ENCODE measurements at places on chromosomes 4 and X. TPM values are rescaled to one million over a fixed set of nuclear protein-coding genes. Genes with fewer than 3 reads are reported as not detected.
A peak's percentile ranks its signal among the peaks of the same experiment; 100 is the strongest.

DNA sequence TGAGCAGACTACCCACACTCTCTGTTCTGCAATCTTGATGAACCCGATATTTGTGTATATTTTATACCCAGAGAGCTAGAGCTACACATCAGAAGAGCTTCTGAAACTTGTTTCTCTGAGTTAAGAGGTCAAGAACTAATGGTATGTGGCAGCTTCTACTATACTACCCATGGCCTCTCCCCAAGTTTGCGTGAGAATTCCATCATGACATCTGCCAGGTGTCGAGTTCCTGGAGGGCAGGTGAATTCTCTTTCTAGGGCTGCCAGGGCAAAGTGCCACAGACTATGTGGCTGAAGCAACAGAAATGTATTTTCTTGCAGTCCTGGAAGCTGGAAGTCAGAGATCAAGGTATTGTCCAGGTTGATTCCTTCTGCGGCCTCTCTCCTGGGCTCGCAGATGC lies 4.4 kb downstream of the SORCS2 start:
- DNase-seq = peak; percentile 13

DNA sequence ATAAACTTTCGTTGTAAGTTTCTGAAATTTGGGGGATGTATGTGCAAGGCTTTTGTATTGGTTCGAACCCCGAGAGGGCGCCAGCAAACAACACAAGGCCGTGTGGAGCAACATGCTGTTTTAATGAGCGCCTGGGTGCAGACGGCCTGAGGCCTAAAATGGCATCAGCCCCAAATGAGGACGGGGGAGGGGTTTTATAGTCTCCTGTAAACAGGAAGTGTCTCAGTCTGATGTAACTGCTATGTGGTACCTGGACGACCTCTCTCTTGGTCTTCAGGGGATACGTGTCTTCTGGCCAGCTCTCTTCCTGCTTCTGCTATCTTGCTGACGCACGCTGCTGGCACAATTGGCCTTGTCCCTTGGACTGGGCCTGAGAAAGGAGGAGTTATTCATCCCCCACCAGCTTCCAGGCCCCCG lies 1348.0 kb downstream of the ADGRL3 start:
- no peak for DNase-seq

DNA sequence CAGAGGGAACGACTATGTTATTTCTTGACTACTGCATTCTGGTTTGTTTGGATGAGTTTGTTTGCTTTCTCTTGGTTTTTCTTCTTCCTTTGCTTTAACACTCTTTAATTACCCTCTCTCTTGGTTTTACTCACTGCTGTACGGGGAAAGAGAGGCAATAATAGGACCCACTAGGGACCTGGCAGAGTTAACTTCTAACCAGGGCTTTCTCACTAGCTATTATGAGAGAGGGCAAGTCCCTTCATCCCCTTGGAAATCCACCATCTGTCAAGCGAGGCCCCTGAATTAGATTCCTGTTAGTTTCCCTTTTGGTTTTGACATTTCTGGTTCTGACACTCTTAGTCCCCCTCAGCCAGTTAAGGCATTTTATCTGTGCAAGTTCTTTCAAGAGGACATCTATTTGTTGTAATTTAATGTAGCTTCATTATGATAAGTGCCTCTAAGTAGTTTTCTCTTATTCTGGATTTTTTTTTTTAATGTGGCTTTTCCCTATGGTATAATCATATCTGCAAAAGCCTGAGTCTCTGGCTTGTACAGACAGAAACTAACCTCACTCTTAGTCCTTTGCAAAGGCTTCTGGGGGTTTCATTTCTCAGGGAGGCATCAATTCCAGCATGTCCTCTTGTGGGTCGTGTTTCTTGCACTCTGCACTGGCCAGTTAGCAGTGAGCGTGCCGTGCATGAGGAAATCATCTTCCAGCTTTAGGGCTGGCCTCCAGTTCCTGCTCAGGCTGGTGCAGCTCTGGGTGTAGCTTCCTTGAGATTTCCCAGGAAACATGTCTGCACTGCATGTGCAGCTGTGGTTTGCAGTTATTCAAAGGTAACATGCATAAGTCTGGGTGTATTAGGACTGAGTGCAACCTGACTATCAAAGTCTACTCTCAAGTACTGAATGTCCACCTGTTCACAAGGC lies 221.3 kb downstream of the STIM2 start:
- DNase-seq = peak; percentile 27

- DNase-seq = no peak
These were observed 61.8 kb downstream of the POLR2B start for GRCh38 chr4:57040510-57040909.

Gene CPEB2
- total RNA-seq = 12.5 TPM

Gene CXCL1
- 3.8 TPM for total RNA-seq

DNA sequence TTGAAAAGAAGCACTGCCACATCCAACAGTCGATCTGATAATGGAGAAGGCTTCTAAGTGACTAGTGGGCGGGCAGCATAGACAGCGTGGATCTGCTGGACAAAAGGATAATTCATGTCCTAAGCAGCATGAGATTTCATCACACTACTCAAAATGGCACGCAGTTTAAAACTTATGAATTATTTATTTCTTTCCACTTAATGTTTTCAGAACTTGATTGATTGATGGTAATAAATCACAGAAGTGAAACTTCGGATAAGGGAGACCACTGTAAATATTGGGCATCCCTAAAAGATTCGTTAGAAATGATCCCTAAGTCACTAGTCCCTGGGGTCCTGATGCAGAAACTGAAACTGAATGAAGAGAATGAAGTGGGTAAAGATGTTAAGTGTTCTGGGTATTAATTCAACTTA lies 93.0 kb upstream of the ANK2 start:
- DNase-seq = no peak

GRCh38 chr4:7425591-7426468 lies 8.9 kb downstream of the PSAPL1 start:
- DNase-seq = peak; percentile 63

- DNase-seq = no peak
These were observed 279.8 kb downstream of the BCOR start for GRCh38 chrX:39817754-39818470.

GRCh38 chrX:148601034-148601433 lies 100.6 kb downstream of the AFF2 start:
- no peak for DNase-seq

Gene RAB9B
- 2.8 TPM for total RNA-seq

- DNase-seq = no peak
These were observed 46.2 kb downstream of the LDB2 start for GRCh38 chr4:16852228-16852627.

DNA sequence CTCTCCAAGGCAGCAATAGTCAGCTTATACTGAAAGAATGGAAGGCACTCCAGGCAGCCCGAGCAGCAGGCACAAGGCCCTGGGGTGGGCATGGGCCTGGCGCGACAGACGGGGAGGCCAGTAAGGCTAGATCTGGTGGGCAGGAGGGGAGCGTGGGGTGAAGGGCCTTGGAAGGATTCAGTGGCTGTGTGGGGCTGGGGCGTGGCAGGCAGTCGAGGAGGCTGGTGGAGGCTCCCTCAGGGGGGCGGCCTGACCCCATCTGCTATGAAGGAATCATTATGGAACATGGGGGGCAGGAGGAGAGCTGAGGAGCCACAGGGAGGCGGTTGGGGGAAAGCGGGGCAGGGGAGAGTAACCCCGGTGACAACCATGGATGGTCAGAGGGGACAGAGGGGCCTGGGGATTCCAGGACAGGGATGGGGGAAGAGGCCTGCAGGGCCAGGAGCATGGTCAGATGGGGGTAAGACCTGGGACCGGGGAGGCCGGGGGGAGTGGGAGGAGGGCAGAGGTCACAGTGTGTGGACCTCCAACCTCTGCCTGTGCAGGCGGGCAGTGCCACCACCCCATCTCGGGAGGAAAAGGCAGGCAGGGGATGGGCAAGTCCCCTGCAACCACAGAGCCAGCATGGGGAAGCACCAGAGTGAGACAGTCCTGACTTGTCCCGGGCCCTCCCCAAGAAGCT lies 70.3 kb downstream of the ACOX3 start:
- DNase-seq = no peak

- no peak for DNase-seq
These were observed 32.9 kb upstream of the PDGFC start for GRCh38 chr4:157004279-157005161.

GRCh38 chr4:75370576-75370975 lies 143.6 kb downstream of the RCHY1 start:
- DNase-seq = no peak

DNA sequence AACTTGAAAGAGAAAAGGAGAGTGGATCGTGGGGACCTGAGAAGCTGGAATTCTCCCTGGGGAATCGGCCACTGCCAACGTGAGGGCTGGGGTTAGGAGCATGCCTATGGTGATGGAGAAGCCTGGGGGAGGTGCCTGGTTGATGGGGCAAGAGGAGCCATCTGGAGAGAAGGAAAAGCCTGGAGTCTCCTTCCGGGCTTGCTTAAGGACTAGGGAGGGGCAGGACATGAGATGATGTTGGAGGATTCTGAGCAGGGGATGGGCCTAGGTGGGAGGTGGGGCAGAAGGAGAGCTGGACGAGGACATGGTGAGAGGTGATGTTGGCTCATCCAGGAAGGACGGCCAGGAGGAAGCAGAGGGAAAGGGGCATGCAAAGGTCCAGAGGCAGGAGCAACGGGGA lies 35.0 kb upstream of the GYG2 start:
- DNase-seq = no peak

DNA sequence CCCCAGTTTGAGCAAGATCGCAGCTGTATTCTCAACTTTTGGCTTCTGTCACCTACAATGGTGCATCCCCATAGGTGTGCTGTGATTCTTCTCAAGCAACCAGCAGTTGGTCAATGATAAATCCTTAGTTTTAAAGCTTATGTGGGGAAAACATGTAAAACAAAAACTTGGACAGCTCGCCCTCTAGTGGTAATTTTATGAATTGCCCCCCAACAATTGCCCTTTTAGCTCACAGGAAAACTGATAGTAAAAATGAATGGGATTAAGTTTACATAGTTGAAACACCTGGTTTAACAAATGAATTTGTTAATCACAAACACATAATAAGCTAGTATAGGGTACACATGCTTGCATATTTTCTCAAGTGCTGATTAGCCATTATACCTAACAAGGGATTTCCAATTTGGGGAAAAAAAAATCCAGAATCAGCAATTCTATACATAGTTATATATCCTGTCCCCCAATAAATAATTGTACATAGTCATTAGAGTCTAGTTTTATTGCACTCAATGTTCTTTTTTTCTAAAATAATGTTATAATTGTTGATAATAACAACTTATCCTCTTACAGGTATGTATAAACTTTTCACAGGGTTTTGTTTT lies 30.1 kb downstream of the TEX13A start:
- no peak for DNase-seq

Gene ATOH1
- total RNA-seq = 0.36 TPM

- no peak for DNase-seq
These were observed 150.2 kb downstream of the VEGFC start for GRCh38 chr4:176642472-176642871.

DNA sequence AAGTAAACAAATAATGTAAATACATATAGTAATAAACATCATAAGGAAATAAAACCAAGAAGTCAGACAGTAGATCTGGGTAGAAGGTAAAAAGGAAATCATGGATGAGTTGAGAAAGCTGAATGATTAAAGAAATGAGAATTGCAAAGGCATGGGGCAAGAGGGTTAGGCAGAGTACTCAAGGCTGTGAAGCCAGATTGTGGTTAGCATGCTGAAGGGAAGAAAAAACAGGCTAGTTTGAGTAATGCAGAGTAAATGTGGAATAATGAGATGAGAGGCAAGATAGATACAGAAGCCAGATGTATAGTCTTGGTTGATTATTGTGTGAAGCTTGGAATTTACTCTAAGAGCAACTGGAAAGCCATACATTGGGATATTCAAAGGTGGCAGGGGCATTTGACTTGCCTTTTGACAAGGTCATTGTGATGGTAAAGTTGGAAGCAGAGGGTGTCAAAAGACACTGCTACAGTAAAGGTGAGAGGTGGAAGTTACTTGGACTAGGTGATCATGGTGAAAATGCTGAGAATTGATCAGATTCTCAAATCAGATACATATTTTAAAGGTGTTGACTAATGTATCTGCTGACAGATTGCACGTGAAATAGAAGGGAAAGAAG lies 307.0 kb downstream of the FSTL5 start:
- no peak for DNase-seq

Gene CCDC160
- total RNA-seq = 0.55 TPM

GRCh38 chr4:52049266-52049665 lies 1.8 kb upstream of the SPATA18 start:
- DNase-seq = no peak

DNA sequence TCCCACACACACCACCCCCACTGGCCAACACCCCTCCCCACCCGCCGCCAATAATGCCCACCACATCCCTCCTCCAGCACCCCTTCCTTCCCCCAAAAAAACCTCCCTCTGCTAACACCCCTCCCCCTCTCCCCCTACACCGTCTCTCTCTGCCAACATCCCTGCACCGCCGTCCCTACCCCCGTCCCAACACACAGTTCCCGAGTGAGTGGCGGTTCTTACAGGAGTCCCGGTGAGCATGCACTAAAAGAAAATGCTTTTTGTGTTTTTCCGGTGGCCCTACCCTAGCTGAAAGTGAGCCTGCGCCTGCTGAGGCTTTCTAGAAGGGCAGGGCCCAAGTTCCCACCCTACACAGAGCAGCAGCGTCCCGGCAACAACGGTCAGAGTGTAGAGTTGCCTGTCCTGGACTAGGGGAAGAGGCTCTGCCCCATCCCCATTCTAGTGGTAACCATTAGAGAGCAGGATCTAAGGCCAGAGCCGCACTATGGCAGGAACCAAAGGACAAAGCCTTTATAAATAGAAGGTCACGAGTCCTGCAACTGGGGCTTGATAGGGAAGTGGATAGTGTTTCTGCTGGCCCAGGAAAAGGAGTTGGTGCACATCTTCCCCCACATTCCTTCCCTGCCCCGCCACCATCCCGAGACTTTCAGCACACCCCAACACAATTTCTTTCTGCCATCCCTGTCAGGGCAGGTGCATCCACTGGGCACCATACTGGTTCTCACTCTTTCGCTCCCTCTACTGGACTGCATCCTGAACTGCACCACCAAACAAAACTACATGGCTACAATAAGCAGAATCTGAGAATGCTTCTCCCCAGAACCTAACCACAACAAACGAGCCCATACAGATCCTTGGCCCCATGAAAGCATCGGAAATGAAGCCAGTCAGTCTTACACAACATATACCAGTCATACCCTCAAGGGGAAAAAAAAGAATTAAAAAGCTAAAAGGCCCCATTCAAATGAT lies 78.1 kb upstream of the PAGE3 start:
- DNase-seq = no peak

DNA sequence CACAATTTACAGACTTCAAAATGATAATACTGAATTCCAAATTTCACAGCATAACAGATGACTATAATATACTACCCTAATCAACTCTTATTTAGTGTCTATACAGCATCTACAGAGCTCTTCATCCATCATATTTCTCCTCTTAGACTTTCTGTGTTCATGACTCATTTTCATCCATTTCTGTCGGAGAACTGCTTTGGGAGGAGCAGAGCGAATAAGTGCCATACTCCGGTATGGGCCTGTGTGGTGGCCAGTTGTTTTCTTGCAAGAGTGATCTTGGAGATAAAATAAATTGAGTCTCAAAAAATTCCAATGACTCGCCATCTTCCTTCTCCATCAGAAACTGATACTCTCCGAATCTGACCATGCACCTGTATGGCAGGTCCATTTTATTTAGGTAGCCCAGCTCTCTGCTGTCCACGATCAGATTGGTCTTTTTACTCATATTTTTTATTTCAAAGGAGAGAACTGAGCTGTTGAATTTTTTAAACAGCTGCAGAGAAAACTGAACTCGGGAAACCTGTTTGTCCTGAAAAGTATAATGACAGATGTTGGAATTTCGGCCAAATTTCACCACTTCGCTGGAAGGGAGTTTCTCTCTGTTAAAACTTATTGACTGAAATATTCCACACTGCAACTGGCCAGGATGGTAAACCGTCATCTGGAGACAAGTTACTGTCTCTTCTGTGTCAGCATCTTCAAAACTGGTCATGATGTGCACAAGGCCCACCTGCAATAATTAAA lies 7.8 kb downstream of the TIFA start:
- DNase-seq = no peak

Measured in type B pancreatic cell (in vitro differentiated cells).